ENCODE measurements at places on chromosomes 11 and 22.

- DNase-seq, result no peak
Observed at GRCh38 chr22:22129387-22129786, 115.2 kb upstream of the VPREB1 start.

DNA sequence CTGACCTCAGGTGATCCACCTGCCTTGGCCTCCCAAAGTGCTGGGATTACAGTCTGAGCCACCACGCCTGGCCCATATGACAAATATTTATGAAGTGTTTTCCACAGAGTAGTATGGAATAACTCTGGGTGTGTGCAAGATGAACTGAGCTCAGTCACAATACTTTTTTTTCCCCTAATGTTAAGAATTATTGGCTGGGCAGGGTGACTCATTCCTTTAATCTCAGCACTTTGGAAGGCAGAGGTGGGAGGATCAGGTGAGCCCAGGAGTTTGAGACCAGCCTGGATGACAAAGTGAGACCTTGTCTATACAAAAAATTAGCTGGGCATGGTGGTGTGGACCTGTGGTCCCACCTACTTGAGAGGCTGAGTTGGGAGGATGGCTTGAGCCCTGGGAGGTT is 6.4 kb downstream of the PTPRJ start:
- no peak for DNase-seq

DNA sequence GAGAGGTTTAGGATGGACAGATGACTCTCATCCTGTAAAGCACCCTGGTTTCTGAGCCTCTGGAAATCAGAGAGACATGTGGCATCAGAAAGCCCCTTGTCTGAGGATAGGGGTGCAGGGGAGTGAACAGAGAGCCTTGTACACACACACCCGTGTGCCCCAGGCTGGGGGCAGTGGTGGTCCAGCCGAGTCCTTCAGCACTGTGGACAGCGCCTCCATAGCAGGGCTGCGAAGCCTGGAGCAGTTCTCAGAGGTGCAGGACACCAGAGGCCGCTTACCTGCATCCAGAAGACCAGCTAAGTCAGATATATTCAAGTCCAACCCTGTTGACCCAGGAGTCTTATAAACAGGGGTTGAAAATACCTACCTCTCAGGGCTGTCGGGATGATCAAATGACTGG is 11.5 kb upstream of the IGSF9B start:
- no peak for DNase-seq

DNA sequence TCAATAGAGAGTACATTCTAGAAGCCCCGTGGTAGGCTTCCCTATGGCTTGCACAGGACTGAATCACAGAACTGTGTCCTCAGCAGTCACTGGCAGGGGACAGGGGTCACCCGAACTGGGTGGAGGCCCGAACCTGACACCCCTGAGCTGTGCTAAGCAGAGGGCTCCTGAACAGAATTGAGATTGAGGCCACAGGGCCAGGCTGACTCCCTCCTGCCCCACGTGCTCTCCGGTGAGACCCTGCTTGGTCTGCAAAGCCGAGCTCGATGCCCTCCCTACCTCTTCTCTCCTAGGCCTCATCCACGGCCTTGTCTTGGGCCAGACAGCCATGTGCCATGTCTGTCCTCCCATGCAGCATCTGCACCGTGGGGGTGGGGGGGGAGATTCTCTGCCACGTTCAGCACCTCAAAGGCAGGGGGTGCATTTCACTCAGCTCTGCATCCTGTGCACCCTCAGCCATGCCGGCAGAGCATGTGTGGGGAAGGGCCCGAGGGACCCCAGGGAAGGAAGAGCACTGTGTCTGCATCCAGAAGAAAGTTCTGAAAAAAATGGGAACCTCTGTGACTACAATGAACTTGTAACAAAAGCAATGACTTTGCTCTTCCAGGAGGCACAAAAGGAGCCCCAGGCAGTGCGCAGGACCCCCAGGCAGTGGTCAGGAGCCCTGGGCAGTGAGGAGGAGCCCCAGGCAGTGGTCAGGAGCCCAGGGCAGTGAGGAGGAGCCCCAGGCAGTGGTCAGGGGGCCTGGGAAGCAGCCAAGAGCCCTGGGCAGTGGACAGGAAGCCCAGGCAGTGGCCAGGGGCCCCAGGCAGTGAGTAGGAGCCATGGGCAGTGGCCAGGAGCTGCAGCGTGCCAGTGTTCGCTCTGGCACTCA is 76.7 kb upstream of the SEPTIN5 start:
- DNase-seq, result no peak

GRCh38 chr22:21688706-21689381 is 23.0 kb downstream of the PPIL2 start:
- no peak for DNase-seq
